ENCODE measurements at places on chromosomes 16 and 17.

GRCh38 chr17:2724784-2725164 is 13.2 kb upstream of the CLUH start:
- DNase-seq: no peak

DNA sequence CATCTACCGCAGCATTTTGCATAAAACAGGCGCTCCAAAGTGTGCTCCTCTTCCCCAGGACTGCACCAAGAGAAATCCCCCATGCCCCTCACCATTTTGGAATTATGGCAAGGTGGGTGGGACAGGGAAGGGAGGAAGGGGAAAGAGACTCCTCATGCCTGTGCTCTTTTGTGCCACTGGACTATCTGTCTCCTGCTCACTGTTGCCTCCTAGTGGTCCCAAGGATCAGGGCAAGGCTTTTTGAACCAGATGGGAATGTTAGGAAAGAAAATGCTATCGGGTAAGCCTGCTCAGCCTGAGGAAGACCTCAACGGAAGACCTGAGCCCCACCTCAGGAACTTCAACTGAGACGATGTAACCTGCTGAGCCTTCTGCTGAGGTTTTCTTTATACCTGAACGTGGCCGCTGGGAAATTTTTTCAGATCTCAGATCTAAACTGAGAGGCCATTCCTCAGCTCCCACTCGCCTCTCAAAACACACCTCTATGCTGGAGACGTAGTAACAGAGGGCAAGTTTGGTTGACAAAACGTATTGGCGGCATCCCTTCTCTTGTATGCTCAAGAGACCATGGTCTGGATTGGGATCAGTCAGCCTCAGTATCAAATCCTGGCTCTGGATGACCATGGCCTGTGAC is 58.3 kb downstream of the SPACA3 start:
- no peak for DNase-seq

DNA sequence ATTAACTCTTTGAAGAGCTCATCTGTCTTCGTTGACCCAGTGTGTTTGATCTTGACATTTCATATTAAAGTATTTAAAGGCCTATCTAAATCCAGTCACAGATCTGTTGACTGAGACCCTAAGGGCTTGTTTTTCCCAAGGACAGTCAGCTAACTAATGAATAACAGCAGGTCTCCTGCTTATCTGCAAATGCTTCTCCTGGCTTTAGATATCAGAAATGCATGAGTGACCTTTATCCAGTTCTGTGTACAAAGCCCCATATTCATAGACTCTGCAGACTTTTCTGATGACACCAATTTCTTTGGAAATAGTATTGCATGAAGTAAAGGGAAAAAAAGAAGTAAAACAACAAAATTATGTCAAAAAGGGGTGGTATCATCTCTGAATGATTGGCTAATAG is 70.3 kb downstream of the YPEL2 start:
- no peak for DNase-seq

DNA sequence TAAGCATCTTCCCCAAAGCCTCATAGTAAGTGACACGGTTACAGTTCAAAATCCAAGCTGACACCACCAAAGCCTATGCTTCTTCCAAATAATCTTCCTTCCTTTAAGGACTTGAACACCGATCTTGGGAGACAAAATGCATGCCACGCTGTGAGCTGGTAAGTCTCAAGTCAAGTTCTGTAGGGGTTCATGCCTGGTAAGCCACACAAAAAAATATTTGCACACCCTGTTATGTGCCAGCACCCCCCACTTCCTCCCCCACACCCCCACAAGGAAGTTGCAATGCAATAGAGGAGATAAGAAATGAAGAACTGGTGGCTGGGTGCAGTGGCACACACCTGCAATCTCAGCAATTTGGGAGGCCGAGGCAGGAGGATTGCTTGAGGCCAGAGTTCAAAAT is 5.6 kb downstream of the NOG start:
- no peak for DNase-seq

- DNase-seq: no peak
These were observed 136.1 kb downstream of the RAB11FIP4 start for GRCh38 chr17:31527606-31528005.

- no peak for DNase-seq
These were observed 5.9 kb downstream of the CORO7 start for GRCh38 chr16:4410335-4411075.

- DNase-seq: no peak
These were observed 56.5 kb downstream of the MYO1D start for GRCh38 chr17:32820440-32820839.

DNA sequence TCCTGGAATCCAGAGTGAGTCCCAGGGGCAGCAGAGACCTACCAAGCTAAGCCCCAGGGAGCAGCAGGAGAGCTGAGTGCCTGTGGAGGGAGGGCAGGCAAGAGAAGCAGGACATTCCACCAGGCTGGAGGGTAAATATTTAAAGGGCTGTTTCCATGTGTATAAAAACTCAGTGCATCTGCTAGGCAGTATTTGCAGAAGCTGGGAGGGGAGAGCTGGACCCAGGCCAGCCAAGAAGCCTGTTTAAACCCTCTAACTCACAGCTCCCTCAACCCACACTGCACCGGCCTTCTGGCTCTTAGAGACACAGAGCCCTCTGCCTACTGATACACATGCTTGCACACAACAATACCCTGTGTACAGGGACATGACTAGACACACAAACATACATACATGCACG is 22.5 kb upstream of the TMEM132E start:
- DNase-seq: no peak

GRCh38 chr17:35129154-35129972 is 7.9 kb downstream of the FNDC8 start:
- DNase-seq: no peak

GRCh38 chr17:66692421-66692690 is 142.6 kb upstream of the CACNG5 start:
- DNase-seq: no peak

GRCh38 chr17:58617563-58617962 is 74.3 kb downstream of the TEX14 start:
- no peak for DNase-seq

DNA sequence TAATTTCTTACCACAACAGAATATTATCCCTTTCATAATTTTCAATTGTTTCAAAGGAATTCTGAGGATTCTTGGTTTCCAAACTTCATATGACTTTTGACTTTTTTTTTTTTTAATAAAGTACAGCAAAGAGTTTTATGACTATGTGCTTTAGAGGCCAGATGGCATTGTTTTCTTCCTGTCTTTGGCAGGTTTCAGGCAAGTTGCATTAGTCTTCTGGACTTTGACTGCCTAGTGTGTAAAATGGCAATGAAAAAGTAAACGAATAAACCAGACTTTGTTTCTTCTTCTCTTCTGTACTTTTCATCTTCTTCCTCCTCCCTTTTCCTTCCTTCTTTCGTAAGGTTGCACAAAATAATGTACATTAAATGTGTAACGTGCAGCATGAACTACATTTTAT is 172.6 kb upstream of the RBFOX1 start:
- no peak for DNase-seq

- no peak for DNase-seq
These were observed 9.2 kb downstream of the RGS11 start for GRCh38 chr16:266258-267164.

DNA sequence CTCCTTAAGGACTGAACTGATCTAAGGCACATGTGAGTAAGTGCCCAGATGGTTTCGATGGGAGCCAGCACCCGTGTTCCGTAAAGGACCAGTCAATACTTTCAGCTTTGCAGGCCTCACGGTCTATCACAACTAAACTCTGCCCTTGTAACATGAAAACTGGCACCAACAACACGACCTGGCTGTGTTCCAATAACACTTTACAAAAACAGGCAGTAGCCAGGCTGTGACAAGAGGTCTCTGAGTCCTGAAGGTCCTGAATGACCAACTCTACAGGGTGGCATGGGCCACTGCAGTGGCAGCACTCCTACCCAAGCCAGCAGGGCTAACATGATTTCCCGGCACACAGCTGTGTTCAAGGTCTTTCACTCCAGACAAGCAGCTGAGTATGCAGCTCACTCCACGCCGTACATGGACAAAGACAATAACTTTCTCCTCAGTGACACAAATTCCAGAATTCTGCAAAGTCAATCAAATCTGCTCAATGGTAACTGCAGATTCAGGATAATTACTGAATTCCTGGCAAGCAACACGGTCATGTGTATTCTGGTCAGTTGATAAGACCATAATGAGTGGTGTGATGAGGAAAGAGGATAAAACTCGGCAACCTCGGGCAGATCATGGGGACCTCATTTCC is 15.3 kb downstream of the NPLOC4 start:
- DNase-seq: no peak

DNA sequence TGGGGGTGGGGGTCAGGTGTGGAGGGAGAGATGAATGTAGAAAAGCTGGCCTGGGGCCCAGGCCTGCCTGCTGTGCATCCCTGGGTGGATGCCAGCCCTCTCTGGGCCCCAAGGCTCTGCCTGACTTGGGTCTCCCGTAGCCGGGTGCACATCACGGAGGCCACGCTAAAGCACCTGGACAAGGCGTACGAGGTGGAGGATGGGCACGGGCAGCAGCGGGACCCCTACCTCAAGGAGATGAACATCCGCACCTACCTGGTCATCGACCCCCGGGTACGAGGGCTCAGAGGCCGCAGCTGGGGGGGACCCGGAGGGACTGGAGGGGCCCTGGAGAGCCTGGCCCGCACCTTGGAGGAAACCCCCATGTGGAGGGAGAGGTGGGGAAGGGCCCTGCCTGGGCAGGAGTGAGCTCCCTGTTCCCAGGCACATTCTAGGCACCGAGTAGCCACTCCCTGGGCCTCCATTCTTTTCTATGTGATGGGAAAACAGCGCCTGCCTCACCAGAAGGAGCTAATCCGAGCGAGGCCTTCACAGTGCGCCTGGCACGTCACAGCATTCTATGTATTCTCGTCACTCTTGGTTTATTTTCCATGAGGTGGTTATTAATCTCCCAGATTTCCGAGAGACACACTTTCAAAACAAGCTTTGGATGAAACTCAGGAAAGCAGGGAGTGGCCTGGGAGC is 34.7 kb downstream of the ADCY7 start:
- no peak for DNase-seq

DNA sequence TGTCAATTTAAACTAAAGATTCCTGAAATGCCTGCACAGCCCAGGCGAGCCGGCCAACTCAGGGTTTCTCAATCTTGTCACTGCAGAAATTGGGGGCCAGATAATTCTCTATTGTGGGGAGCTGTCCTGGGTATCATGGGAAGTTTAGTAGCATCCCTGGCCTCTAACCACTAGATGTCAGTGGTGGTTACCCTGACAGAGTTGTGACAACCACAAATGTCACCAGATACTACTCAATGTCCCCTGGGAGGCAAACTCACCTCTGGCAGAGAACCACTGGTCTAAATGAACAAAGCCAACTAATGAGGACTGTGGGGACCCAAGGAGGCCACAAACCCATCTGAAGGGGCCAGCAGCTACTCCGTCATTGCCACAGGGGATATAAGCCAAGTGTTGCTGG is 90.9 kb downstream of the MYH11 start:
- DNase-seq: no peak

DNA sequence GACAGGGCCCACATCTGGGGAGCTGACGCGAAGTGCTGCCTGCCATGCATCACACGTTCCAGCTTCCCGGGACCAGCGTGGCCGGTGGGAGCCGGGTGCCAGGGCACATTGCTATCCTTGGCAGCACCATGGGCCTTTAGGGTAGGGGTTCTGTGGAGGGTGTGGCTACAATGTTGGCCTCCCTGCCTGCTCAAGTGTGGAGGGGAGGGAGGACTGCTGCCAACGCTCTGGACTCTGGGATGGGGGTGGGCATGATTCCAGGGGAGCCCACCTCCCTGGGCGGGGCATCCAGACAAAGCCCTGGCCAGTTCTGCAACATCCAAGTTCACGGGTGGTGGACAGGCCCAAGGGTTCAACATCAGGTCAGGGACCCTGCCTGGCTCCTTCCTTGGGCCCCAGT is 13.9 kb downstream of the GRB7 start:
- DNase-seq: no peak

DNA sequence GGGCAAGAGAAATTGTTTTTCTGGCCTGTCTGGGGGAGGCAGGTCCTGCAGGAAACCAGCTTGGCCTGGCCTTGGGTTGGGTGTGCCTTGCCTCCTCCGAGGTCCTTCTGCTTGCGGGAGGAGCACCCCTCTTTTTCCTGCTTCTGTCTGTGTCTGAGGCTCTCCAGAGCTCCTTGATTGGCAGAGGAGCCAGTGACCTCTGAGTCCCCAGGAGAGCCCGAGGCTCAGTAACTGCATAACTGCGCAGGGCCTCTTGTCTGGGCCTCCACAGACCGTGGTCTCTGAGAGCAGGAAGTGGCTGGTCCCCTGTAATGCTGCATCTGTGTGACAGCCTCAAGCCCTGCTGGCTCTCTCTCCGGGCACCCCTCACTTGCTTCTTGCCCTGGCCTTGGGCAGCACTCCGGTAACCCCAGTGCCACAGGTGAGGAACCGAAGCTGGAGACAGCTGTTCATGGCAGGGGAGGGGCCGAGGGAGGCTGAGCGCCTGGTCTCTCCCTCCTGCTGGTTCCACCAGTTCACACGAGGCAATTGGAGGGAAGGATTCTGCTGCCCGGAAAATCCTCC is 1.6 kb downstream of the CAPN15 start:
- no peak for DNase-seq

DNA sequence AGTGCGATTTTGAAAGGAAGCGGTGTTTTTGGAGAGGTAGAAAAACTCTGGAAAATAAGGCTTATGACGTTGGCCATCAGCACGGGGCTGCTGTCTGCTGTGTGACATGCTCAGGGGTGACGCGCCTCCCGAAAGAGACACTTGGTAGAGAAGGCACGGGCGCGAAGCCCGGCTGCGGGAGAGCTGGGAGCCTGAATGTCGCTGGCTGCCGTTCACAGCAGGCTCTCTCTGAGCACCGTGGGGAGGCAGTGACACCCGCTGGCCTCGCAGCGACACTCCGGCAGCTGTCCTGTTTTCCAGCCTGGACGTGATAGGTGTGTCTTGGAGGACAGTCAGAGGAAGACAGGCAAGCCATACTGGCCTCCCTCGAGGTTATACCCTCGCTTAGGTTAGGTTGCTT is 759.1 kb upstream of the RBFOX1 start:
- peak; percentile 64 for DNase-seq

DNA sequence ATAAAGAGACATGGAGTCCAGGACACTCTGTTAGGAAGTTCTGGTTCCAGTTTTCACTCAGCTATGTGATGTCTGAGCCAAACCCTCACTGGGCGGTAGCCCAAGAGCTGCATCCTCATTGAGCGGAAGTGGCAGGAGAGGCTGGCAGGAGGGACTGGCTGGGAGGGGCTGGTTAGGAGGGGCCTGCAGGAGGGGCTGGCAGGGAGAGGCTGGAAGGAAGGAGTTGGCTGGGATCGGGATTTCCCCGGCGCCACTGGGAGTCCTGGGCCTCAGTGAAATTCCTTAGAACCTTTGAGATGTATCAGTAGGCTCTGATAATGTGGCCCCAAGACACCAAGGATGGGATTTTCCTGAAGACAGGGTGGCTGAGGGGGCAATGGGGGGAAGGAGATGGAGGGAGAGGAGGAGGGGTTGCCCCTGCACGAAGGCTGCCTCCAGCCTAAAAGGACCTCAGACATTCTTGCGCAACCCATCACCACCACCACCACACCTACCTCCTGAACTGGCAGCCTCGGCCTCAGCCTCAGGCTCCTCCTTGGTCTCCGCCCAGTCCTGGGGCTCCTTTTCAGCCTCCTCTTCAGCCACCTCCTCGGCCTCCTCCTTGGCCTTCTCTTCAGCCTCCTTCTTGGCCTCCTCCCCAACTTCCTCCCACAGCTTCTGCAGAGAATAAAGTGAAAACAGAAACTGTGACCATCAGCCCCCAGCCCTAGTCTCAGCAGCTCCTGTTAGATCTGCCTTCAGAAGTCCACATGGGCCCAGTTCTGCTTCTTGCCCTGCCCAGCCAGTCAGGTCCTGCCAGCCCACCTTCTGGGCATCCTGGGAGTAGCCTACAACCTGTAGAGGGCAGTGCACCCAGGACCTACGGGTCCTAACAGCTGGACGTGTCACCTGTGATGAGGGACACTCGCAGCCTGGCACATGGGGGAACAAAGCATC is 31.7 kb downstream of the CNGB1 start:
- peak; percentile 10 for DNase-seq
